H54 (cell line): ENCODE measurements at places on chromosomes 2 and 18.

DNA sequence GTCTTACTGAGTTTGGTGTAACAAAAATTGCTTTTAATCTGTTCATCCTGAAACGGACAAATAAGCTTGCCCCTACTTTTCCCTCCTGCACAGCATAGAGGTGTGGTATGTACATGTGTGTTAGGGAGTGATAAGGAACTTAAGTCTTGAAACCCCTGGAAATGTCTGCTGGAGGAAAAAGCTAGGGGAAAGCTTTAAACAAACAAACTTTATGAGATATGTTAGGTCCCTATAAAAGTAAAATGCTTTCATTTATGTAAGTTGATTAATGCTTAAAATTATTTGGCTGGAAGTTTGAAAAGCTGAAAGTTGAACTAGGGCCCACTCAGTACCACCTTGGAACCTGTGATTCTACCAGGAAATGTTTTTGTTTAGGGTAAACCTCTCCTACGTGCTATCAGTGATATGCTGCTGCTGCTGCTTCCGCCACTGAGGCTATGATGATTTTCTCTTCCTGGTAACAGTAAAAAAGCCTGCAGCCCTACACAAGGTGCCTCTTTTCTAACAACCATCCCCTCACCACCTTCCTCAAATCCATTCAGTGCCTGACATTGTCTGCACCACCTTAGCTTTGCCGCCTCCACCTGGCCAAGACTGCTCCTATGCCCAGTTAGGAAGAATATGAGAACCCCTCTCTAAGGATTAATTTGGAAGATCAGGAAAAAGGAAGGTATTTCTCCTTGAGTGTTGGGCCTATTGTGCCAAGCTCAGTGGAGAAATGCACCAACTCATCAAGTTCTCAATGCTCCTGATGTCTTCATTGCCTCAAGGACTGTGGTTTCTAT lies 2.5 kb upstream of the YES1 start:
- no peak for DNase-seq

GRCh38 chr2:69642709-69643601 lies 584 bp downstream of the AAK1 start:
- DNase-seq = peak; percentile 44

GRCh38 chr2:132448771-132449170 lies 32.2 kb downstream of the GPR39 start:
- no peak for DNase-seq

GRCh38 chr2:96684883-96685576 lies 42.5 kb downstream of the FER1L5 start:
- no peak for DNase-seq

DNA sequence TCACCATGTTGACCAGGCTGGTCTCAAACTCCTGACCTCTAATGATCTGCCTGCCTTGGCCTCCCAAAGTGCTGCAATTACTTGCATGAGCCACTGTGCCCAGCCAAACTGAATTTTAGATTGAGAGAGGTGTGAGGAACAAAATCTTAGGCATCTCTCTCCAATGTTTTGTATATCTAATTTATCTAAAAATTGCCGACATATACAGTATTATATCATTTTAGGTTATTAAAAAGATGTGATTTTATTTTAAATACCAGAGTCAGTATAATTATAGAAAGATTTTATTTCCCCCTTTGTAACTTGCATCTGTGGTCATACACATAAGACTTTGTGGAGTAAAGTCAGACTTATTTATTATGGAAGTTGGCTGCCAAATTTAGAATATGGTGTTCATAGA lies 10.1 kb downstream of the PMS1 start:
- DNase-seq = no peak

DNA sequence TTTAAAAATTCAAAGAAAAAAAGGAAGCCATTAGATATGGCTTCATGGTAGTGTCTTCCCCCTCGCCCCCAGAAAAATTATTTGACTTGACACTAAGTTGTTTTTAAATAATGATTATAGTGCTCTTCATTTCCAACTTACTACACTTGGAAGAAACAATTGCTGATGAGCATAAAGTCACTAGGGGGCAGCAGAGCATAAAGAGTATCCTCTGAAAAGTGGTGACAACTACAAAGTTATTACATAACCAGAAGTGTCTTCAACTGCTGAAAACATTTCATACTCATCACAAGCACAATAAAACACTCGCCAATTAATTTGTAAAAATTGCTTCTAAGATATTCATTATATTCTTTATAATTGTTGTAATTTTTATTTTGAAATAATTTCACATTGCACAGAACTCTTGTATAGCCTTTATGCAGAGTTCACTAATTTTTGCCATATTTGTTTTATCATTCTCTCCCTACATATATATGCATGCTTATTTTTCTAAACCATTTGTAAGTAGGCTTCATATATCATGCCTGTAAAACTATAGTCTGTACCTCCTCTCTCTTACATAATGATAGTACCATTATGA lies 54.9 kb downstream of the EXOC6B start:
- DNase-seq = no peak

- DNase-seq = no peak
Observed at GRCh38 chr2:202006301-202006700, 27.4 kb upstream of the FZD7 start.

DNA sequence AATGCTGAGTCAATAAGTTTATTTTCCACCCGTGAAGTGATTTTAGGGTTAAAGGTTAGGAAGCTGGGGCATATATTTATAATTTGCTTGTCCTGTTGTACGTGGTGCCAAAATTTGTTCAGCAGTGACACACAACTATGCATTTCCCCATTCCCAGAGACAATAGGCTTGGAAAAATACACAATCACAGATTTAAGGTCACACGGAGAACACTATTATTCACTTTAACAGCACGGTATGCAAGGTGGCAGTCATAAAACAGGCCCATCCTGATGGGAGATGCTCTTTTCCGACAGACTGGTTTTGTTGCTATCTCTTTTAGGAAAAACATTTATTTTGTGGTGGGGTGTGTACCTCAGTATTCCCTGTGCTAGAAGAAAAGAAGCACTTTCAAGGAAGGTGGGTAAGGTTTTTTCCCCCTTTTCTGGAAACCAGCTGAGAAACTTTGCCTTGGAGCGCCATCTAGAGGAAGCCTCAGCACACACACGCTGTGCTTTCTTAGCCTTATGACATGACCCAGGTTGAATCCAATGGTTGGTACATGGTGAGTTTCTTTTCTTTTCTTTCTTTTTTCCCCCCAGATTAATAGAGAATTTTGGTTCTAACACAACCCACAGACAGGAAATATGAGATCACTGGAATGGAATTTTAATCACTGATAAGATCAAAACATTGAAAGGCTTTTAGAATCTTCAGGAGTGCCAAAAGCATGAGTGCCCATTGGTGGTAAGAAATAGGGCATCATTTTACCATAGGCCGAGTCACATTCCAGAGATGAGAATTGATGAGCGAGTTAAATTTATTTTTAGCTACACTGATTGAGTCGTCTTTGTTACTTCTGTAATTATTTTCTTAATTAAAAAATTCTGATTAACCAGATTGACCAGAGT lies 332.1 kb downstream of the AGPS start:
- peak; percentile 37 for DNase-seq

- DNase-seq = no peak
Observed at GRCh38 chr2:160509016-160509415, 15.4 kb upstream of the RBMS1 start.

- no peak for DNase-seq
Observed at GRCh38 chr18:13488281-13488929, 238.0 kb downstream of the FAM210A start.

DNA sequence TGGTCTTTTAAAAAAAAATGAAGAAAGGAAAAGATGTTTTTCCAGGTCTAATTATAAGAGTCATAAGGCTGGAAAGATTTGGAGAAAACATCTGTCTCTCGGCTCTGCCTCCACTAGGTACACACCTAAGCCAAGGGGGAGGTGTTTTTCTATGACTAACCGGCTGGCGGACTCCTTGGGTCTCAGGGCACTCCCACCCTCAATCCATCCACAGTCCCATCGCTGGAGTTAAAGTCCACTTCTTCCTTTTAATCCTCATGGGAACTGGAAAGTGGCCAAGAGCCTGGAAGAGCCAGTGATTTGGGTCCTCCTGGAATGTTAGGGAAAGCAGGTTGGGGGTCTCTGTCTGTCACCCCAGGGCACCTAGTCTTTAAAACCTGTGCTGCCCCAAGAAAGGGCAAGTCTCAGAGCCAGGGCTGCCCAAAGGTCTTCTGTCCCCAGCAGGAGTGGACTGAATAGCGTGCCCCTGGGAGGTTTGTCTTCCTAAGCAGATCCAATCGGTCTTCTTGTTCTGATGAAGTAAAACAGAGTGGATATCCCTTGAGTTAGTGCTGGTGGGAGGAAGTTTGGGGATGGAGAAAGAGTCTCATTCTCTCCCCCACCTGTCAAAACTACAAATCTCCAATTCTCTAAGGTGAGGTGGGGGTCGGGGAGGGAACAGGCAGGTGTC lies 66.4 kb downstream of the MCFD2 start:
- no peak for DNase-seq

DNA sequence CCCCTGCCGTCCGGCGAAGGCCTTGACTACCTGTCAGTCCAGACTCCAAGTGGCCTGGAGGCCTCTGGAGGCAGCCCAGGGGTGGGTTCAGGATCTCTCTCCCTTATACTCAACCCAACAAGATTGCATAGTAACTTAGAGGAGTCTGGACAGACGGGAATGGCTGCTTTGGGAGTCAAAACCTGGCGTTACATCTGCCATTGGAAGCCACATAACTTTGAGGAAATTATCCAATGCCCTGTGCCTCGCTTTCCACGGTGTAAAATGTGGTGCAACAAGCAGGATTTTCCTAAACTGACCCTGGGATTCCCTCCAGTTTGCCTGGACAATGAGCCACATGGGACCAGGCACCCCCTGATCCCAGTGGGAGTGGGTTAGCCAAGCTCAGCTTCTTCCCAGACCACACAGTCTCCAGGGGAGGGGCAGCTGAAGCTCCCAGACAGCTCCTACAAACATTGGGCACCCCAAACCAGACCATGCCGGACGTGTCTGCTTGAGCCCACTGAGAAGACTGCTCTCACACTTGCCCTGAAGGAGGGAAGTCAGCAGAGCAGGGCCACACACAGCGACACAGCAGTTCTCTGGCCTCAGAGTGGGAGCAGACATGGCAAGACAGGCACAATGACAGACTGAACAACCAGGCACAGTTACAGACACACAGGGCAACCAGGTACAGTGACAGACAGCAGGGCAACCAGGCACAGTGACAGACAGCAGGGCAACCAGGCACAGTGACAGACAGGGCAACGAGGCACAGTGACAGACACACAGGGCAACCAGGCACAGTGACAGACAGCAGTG lies 65.6 kb upstream of the RAB6C start:
- no peak for DNase-seq
